ENCODE measurements at places on chromosomes 13 and 19.

DNA sequence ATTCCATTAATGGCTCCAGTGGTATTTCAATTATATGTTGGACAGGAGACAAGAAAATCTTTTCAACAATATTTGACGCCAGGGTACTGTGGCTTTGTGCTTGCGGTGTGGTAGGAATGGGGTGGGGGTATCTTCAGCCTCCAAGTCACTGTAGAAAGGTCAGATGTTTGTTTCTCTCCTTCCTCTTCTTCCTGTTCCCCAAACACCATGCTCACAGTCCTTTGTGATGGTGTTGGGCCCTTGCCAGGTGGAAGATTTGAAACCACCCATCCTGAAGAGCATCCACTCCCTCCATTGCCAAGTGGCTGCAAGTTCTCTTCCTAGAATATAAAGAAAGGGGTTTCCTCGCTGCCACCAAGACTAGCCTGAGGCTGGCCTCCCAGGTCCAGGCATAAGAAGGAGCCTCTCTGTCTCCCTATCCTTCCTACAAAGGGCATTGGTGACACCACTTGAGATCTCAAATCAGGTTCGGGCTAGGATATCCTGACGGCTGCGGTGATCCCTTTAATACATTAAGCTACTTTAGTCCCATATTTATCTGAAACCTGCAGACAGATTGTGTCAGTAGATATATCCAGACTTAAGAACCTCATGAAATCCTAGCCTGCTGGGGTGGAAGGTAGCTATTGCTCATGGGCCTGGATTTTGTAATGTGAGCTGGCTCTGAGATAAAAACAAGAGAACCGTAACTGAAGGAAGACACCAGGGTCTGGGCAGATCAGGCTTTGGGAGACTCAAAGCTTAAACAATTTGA is 64.3 kb upstream of the SIAH3 start:
- DNase-seq, result no peak

- no peak for DNase-seq
Measured at GRCh38 chr13:84684804-84685203, 802.5 kb upstream of the SLITRK1 start.

- DNase-seq, result no peak
Measured at GRCh38 chr13:38346764-38347163, 2.9 kb upstream of the UFM1 start.

DNA sequence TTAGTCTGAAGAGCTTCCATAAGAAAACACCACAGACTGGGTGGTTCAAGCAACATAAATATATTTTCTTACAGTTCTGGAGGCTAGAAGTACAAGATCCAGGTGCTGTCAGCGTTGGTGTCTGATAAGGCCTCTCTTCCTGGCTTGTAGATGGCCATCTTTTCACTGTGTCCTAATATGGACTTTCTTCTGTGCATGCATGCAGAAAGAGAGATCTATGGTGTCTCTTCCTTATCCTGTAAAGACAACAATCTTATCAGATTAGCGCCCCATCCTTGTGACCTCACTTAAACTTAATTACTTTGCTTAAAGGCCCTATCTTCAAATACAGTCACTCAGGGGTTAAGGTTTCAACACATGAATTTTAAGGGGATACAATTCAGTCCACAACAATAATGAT is 14.1 kb upstream of the NDFIP2 start:
- no peak for DNase-seq

DNA sequence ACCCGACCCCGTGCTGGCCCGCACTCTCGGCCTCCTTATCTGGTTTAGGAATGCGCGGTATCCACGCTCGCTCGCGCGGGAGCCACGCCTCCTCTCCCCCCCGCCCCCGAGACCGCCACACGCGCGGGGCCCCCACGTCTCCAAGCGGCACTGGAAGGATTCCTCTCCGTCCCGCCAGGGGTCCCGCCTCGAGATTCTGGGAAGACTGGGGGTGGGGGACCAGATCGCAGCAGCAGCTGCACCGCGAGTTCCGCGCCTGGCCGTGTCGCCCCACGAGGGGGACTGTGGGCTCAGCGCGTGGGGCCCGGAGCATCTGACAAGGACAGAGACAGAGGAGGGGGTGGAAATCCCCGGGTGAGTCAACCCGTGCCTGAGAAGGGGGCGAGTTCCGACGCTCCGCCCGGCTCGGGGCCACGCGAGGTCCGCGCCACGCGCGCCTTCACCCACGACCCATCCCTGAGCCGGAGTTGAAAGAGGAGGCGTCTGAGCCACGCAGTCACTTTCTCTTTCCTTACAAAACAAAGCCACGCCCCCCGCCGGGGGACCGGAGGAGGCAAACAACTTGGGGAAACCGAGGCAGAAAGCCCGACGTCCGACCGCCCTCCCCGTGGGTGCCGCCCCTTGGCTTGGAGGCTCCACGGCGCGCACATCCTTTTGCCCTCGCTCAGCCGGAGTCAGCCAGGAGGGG is 814 bp downstream of the S1PR2 start:
- DNase-seq, result peak; percentile 28

GRCh38 chr19:18671303-18672043 is 12.0 kb upstream of the CRTC1 start:
- no peak for DNase-seq
